K562 (cell line): ENCODE measurements at places on chromosomes 6 and 20. TPM values are rescaled to one million over a fixed set of nuclear protein-coding genes. Genes with fewer than 3 reads are reported as not detected.

Gene PROCR
- 6.1 and 9.6 TPM in 2 replicates for polyA plus RNA-seq

Gene RAD21L1
- polyA plus RNA-seq = 0.24 and 0.42 TPM in 2 replicates

Gene CST2
- not detected in 2 replicates for polyA plus RNA-seq

Gene SLC22A7
- not detected in 2 replicates for polyA plus RNA-seq

Gene ULBP3
- 0.33 TPM in 1 of 2 replicates, not detected in the other for polyA plus RNA-seq

Gene AFDN
- 78.9 and 96.4 TPM in 2 replicates for polyA plus RNA-seq

Gene GJA10
- not detected in 2 replicates for polyA plus RNA-seq

Gene MOG
- polyA plus RNA-seq = not detected in 2 replicates

Gene TINAG
- polyA plus RNA-seq = not detected in 2 replicates

Gene BACH2
- polyA plus RNA-seq = 0.61 and 0.65 TPM in 2 replicates

Gene SMPDL3A
- 0.34 and 1.1 TPM in 2 replicates for polyA plus RNA-seq

Gene TBC1D20
- polyA plus RNA-seq = 20.1 and 21.1 TPM in 2 replicates

Gene ERVFRD-1
- polyA plus RNA-seq = 0.05 TPM in 2 replicates

Gene C6orf163
- 1.7 and 2.1 TPM in 2 replicates for polyA plus RNA-seq

Gene C20orf204
- 0.94 and 1.6 TPM in 2 replicates for polyA plus RNA-seq
